Activated effector memory CD4-positive, alpha-beta T cell treated with anti-CD3 and anti-CD28 coated beads, Interleukin-2, amount 50 U/mL, for 16 hours (primary cell): ENCODE measurements at places on chromosomes 2 and 18.

DNA sequence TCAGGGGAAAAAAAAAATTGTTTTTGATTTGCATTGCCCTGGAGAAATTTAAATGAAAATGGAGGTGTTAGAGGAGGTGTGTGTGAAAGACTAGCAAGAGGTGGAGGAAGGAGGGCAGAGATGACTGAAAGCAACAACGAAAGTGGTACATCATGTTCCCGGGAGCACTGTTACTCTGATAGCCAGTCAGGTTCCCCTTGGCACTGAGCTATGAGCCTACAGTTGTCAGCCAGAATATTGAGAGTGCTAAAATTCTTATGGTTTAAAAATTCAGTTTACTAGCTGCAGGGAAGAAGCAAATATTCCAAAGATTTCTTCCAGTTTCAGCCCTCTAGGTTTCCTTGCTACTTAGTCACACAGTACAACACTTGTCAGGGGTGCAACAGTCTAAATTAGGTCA lies 366.7 kb upstream of the DLGAP1 start:
- no peak for DNase-seq

- DNase-seq: no peak
Observed at GRCh38 chr2:105615305-105615704, 129.4 kb upstream of the NCK2 start.

- no peak for DNase-seq
Observed at GRCh38 chr18:33755931-33756560, 178.0 kb downstream of the ASXL3 start.

- DNase-seq: no peak
Observed at GRCh38 chr2:23562143-23562542, 177.2 kb downstream of the KLHL29 start.

DNA sequence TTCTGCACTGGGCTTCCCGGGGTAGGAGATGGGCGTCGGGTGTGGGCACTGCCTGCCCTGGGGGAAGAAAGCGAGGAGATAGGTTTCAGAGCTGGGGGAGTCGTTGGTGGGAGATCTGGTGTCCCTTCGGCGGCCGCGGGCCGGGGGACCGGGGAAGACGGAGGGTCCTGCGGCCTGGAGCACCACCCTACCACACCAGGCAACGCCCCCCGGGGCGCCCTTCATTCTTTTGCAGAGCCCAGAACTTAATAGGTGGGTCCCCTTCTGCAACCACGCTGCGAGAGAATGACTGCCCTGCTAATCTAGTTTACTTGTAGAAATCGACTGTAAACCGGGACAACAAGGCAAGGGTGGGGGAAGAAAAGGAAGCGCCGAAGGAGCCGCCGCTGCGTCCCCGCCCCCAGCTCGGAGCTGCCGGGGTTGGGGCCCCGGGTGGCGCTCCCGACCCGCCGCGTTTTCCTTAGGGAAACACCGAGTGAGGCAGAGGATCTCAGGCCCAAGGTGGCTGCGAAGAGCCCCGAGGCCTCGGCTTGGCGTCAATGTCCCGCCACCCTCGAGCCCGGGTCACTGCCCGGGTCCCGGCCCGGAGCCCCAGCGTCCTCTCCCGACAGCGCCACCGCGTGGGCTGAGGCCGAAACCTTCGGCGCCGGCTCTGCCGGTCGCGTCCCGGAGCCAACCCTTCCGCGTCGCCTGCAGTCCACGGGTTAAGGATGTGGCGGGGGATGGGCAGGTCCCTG lies 5.4 kb upstream of the SATB2 start:
- peak; percentile 82 for DNase-seq

- no peak for DNase-seq
Observed at GRCh38 chr2:126808929-126809328, 89.8 kb upstream of the TEX51 start.

DNA sequence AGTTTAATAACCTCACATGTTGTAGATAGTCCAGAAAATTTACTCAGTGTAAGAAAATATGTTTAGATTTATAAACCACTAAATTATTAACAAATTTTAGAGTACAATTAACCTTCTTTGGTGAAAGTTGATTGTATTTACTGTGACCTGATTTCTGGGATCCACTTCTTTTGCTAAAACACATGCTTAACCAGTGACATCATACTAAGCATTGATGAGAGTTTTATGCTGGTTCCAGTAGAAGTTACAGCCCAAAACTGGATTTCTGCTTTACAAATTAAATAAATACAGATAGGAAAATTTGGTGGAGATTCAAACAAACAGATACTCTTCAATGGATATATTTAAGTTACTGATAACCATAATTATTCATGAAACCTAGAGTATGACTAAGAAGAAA lies 40.9 kb downstream of the RBBP8 start:
- no peak for DNase-seq

DNA sequence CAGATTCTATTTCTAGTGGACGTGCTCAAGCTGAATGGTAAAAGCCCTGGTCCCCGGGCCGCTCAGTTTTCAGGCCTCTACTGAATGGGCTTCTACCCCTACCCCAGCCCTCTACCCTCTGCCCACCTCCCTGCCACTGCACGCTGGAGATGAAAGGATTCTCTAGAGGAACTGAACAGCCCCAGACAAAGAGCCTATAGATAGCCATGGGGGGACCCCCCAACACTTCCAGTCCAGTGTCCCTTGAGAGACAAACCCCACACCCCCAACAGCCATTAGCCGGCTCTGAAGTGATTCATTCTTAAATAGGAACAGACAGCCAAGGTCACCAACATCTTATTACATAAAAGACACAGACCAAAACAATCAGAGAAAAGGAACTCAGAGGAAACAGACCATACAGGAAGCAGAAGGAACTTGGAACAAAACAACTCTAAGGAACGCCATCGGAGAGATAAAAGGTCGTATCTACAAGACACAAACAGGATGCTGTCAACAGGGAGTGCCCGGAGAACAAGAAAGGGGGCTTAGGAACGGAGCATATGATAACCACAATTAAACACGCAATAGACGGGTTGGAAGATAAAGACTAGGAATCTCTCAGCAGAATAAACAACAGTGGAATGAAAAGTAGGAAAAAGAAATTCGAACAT lies 23.5 kb downstream of the TMEM37 start:
- DNase-seq: no peak

- no peak for DNase-seq
Observed at GRCh38 chr2:56021579-56021978, 98.0 kb upstream of the EFEMP1 start.
